MCF 10A (cell line): ENCODE measurements at places on chromosomes 7 and 10. TPM values are rescaled to one million over a fixed set of nuclear protein-coding genes. Genes with fewer than 3 reads are reported as not detected.

TEX36 gene
- total RNA-seq, result not detected in 2 replicates

VCL gene
- total RNA-seq, result 90.2 and 90.9 TPM in 2 replicates

SUFU gene
- total RNA-seq, result 6.3 TPM in 2 replicates

TDRD1 gene
- not detected in 2 replicates for total RNA-seq

ACTL6B gene
- not detected in 2 replicates for total RNA-seq
